ENCODE measurements at places on chromosomes 5 and 9.

DNA sequence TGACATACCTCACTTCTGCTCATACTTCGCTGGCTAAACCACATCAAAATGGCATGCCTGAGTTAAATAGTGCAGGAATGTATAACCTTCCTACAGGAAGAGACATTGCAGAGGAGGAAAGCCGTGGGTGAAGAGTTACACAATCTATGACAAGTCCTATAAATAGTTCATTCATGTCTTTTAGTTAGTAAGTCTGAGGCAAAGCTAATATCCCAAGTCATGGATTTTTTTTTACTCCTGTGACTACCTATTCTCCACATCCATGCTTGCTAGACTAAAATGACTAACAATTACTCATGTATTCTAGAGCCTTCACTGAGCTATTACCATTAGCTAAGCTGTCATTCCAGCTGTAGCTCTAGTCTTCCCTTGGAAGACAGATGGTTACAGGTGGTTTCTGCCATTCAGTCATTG, 391.3 kb downstream of the NR2F1-AS1 start:
- no peak for DNase-seq

DNA sequence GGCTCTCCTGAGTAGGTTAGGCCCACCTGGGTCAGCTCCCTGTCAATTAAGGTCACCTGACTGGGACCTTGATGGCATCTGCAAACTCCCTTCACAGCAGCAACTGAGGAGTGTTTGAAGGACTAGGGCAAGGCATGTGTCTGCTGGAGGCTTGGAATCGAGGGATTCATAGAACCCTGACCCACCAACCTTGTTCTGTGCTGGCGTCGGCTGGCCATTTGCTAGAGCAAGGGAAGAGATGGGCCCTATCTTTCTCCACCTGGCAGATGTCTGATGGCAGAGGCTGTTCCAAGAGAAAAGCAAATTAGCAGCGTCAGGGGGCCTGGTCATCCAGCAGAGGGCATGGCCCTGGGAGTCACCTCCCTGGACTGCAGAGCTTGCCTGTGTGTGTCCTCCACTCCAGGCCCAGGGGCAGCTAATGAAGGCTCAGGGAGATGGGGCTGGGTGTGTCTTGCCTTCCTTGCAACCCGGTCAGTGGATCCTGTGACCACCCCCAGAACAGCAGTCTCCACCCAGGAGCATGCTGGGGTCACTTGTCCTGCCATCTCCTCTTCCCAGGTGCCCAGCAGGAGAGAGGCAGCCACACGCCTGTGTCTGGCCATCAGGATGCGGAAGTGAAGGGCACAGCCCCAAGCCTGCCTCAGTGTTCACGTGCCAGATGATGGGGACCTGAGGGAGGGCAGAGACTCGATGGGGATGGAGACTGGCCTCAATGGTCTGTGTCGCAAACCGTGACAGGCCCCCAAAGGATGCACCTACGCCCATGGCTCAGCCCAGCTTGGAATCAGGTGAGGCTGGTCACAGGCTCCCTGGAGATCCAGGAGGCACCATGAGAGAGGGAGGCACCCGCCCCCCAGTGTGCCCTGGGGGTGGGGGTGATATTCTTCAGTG, 53.9 kb downstream of the BARX1 start:
- DNase-seq, result peak; percentile 20

DNA sequence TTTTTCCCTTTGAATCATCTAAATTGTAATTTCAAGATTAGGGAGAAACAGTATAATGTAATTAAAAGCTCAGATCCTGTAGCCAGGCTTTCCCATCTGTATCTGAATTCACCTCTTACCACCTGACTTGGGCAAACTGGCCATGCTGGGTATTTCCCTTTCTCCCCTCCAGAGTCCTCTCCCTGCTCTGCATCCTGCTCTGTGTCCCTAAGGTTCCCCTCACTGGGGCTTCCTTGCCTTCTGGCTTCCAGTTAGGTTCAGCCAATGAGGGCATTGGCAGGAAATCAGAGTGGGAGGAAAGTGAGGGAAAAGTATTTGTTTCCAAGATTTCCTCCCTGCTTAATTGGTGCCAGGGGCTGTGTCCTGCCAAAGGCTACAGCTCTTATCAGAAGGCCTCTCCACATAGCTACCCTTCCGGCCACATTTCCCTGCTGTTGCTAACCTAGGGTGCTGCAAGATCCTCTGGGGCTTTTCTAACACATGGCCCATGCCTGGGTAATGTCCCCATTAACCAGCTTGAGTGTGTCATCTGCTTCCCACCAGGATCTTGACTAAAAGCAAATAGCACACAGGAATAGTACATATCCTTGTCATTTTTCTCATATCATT, 51.0 kb upstream of the MPDZ start:
- no peak for DNase-seq

GRCh38 chr5:9977070-9977469, 272.6 kb downstream of the ATPSCKMT start:
- DNase-seq, result no peak

DNA sequence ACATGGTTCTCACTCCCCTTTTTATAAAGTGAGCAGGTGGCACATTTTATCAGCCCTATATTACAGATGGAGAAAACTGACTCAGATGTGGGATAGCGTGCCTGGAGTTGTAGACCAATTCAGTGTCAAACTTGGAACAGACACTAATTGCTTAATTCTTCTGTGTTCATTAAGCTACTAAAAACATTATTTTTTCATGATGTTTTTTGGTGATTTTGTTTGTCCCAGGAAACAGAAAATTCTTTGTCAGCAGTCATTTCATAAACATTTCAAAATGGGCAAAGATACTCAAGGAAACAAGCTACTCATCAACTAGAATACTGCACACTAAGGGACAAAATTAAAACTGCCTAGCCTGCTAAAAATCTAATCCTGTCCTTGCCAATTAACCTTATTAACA, 2.2 kb downstream of the ABHD17B start:
- DNase-seq, result no peak

- DNase-seq, result no peak
These were observed 229.9 kb downstream of the PIK3R1 start for GRCh38 chr5:68445257-68446069.

GRCh38 chr9:129894120-129894823, 59.0 kb downstream of the USP20 start:
- no peak for DNase-seq

DNA sequence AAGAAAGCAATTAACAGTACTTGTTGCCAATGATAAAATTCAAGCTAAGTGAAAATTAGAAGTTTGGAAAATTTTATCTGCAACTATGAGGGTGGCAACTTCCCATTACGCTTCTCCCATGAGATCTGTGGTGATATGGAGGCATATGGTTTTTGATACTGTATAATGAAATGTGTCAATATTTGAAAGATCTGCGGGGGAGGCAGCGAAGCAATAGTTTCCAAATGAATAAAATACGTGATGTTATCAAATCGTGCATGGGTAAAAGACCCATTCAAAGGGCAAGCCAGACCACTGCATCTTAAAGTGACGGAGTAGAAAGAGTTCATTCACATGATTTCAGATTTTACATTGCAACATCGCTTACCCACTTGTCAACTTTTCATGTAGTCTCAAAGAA, 20.9 kb upstream of the BOD1 start:
- no peak for DNase-seq

DNA sequence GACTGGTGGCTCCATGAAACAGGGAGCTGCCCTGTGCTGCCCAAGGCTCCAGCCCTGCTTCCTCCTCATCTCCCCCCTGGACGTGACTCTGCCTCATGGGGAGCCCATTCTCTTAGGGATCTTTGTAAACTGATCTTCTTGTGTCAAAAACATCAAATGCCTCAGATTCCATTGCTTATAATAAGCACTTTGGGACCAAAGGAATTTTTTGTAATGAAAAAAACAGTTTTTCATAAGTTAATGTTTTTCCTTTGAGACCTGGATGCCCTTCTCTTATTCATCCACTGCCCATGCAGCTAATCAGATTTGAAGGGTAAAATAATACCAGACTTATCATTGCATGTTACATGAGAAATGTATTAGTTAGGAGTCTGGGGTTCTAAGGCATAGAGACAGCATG, 41.7 kb downstream of the PALM2AKAP2 start:
- no peak for DNase-seq

GRCh38 chr5:114782177-114782576, 387.5 kb downstream of the TRIM36 start:
- DNase-seq, result no peak

DNA sequence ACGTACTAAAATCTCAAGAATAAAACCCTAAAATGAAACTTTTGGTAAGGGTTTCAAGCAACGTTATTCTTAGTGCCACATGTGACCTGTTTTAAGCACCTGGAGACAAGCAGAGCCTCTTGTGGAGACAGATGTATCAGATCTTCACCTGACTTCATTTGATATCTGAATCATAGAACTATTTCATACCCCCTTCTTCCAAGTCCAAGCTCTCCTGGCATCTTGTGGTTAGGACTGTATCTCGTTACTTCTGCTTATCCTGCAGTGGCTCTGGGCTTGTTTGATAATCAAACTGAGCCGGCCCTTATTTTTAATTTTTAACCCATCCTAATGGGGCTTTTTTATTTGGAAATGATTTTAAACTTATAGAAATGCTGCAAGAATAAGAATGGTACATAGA, 11.1 kb upstream of the FSD1L start:
- no peak for DNase-seq

GRCh38 chr9:7907551-7908337, 108.2 kb upstream of the DMAC1 start:
- no peak for DNase-seq

DNA sequence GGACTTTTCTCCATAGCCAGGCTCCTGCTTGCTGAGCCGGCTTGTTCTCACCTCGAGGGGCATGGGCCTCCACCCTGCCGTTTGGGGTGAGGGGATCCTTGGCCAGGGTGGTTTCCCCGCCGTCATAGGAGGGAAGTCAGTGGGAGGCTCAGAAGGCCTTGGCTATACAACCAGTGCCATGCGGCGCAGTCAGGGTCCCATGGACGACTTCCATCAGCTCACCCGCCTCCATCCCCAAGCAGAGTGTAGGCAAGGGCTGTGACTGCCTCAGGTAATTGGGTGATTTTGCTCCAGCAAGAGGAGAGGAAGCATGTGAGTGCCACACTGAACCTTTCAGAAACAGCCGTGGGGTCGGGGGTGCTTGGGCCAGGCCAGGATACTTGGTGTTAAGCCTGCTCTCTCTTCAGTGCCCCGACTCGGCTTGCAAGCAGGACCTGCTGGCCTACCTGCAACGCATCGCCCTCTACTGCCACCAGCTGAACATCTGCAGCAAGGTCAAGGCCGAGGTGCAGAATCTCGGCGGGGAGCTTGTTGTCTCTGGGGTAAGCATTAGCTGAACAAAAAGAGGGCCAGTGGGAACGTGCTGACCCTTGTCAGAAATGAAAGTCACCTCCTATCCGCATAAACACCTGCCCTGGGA, 57.2 kb upstream of the LRRTM2 start:
- no peak for DNase-seq

DNA sequence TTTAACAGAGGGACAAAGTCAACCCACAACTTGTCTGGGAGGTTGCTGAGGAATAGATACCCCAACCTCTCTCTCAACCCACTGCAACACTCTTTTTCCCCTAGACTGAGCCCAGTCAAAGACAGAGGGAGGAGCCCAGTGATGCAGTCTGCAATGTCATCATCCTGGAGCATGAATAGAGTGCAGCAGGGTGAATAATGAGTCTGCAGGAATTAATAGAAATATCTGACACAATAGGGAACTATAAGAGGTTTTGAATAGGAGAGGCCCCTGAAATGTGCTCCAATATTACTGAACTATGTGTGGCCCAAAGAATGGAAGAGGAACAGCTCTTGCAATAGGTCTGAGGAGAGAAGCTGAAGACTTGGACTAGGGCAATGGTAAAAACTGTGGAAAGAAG, 59.1 kb downstream of the PDCD1LG2 start:
- no peak for DNase-seq

GRCh38 chr5:130141659-130142320, 237.5 kb downstream of the CHSY3 start:
- no peak for DNase-seq

DNA sequence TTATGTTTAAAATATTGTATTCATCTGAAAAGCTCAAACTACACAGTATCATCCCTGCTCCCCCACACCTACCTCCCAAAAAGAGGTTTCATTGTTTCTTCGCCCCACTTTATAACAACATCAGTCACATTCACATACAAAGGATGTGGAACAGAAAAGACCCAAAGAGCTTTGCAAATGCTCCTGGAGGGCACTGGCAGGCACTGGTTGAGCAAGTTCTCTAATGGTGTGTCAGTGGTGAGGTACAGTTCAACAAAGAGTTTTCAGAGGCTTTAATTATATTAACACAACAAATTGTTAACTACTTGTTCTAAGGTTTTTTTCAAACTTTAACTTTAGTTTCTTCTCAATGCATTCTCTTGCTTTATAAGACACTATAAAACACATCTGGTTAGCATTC, 54.1 kb upstream of the ECM2 start:
- DNase-seq, result no peak

DNA sequence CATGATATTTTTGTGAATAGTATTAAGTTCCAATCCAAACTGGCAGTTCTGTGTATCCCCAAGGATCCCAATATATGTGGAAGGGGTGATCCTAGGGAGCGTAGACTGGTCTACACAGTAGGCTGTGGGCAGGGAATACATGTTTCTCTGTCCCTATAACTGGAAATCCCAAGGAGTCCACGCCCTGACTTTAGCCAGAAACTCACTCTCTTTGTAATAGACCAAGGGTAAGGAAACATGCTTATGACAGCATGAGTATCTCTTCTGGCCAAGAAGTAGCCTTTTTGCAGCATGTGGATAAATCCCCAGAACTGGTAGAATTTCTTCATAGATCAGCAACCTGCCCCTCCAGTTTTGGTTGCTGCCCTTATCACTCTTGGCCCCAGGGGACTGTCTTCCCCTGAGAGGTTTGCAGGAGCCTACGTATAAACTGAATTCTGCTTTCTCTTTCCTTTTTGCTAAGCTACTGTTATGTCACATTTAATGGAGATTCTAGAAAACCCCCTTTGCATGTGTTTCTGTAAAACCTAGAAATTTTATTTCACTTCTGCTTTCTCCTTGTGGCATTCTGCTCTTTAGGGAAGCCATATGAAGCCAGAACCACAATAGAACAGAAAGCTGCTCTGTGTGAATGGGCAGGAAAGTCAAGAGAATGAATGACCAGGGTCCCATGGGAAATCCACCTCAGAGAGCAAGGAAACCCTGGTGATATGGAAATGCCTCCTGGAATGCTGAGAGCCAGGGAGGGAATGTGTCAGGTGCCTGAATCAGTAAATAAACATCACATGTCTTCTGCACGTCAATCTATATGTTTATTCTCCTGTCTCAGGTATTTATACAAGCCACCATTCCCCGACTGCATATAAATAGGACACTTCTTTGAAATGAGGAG, 3.5 kb downstream of the IFNA2 start:
- no peak for DNase-seq

GRCh38 chr5:81530919-81531318, 137.0 kb upstream of the ACOT12 start:
- no peak for DNase-seq

DNA sequence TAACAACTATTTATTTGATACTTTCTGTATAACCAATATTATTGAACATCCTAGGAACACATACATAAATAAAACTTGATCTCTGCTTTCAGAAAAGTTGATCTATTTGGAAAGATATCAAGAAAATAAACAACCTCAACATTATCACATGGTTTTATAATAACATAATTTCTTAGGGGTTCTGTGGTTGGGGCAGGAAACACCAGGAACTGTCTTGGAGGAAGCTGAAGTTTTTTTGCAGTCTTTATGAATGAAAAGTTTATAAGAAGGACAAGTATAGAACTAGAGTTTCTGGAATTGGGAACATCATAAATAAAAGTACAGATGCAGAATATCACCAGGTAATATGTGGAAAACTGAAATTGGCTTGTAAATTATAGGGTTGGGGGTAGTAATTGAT, 296.1 kb downstream of the TAF11L14 start:
- DNase-seq, result no peak

All from activated CD4-positive, CD25-positive, alpha-beta regulatory T cell treated with anti-CD3 and anti-CD28 coated beads, Interleukin-2, amount 50 U/mL, for 72 hours (primary cell).